ENCODE measurements at places on chromosomes 4 and X.

- DNase-seq = peak; percentile 62
Observed at GRCh38 chr4:41882625-41883347, 52.4 kb upstream of the TMEM33 start.

DNA sequence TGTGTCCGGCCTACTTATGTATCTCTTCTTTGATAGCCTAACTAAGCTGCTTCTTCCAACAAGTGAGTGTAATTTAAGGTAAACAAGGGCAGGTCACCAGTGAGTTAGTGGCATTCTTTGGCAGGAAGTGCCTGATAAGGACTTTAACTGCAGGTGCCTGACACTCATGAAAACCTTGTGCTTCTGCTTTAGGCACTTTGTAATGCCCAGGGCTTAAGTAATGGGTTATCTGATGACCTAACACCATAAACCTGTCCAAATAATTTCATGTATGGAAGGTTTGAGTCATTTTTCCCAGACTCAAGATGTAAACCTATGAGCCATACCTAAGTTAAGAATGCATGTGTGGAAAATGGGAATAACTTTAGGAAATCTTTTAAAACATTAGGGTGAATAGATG lies 43.0 kb downstream of the BCOR start:
- no peak for DNase-seq

- DNase-seq = no peak
Observed at GRCh38 chr4:113147498-113148111, 98.2 kb downstream of the ANK2 start.

- no peak for DNase-seq
Observed at GRCh38 chr4:70713453-70714078, 8.2 kb upstream of the RUFY3 start.

DNA sequence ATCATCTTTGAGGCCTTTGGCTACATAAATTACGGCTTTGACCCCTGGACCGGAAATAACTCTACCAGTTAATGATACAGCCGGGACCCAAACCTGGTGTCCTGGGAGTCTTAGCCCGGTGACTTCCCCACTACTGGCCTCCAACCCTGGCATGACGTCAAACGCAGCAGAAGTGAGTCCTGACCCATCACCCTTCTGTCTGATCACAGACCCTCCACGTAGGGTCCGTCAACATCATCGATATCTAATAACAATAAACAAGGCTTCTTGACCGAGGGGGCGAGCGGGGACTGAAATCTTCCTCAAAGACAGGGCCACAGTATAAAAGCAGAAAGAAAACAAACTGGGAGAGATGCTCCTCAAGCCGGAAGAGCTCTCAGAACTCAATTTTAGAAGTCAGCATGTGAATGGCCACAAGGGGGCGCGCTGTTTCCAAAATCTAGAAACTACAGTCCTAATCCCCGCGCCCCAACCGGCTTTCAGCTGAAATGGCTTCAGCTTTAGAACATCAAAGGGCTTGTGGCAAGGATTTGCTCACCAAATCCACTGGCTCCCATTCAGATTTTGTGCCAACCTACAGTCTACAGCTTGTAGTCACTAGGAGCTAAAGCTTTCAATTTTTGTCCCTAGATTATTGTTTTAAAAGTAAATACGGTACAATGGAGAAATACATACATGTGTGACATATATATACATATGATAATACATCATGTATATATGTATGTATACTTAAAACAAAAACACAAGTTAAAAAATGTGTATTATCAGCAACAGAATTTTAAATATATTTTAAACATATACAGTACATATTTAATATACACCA lies 46.4 kb upstream of the ENPP6 start:
- peak; percentile 69 for DNase-seq

DNA sequence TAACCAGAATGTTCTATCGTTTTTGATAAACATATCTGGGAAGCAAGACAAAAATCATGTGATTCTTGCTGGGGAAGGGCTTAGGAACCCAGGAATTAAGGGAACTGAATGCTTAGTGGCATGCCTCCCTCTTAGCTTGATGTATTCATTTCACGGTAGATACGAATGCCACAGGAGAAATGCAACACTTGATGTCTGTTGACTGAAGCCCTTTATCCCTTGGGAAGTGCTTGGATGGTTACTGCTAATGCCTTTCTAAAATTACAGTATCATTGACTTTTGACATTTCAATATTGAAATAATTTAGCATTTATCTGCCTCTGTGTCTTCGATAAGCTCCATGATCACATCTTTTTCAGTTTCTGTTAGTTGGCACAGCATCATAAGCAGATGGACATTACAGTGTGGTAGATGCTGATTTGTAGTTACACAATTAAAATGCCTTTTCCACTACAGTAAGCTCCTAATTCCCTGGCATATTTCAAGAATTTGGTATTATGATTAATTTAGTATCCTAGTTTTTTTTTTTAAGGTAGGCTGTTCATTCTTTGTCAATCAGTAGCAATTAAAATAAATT lies 226.7 kb downstream of the ARHGAP10 start:
- DNase-seq = no peak

- DNase-seq = no peak
Observed at GRCh38 chr4:99852199-99852749, 35.6 kb downstream of the DAPP1 start.

DNA sequence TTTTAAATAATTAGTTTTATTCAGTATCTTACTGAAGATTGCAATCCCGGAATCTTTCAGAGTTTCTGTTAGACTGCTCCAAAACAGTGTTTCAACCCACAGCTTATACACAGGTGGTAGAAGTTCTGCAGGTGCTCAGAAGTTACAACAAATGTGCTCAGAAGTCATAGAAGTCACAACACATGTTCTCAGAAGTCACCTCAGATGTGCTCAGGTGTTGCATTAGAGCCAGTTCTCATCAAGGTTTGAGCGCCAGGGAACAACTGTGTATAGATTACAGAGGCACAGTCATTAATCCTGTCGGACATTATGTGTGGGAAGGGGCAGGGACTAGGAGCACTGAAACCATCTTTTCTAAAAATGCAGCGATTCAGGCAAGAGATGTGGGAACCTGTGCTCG lies 124.5 kb downstream of the ARSF start:
- DNase-seq = no peak

GRCh38 chr4:165006456-165006855 lies 25.3 kb upstream of the TRIM60 start:
- DNase-seq = peak; percentile 25

DNA sequence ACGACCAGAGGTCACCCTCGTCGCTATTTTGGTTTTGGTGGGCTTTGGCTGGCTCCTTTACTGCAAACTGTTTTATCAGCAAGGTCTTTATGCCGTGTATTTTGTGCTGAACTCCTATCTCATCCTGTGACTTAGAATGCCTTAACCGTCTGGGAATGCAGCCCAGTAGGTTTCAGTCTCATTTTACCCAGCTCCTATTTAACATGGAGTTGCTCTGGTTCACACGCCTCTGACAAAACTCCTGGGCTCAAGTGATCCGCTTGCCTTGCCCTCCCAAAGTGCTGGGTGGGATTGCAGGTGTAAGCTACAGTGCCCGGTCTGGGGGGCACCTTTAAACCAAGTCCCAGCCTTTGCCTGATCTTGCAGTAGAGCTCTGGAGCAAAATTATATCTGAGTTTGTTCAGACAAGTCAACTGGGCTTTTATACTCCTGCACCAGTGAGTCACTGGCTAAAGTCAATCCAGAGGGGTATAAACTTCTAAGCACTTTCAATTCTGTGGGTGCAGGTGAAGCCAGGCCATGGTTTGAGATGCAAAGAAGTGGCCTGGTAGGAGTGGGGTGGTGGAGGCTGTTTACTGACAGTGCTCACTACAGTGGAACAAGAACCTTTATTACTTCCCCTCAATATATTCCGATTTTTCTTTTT lies 50.2 kb downstream of the MGST2 start:
- DNase-seq = no peak

DNA sequence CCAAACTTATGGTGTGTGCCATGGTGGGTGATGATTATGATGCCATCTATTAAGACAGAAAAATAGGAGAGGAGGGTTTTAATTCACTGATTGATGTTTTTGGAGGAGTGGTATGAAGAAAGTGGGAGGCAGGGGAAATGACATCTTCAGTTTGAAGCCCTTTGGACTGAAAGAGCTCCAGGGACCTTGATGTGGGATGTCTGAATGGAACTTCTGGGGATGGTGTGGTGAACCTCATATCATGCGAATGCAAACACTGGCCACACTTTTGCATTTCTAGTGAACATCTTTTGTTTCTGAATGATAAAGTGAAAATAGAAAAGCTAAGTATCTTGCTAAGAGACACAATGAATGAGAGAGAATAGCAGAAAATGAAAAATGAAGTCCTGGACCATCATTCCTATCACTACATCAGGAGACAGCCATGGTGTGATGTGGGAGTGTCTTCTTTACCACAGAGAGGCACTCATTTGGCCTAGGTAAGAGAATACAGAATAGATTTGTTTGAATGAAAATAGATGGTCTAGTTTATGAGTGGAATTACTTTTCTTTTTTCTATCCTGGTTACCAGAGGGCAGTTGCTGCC lies 123.5 kb downstream of the ZNF827 start:
- DNase-seq = no peak

GRCh38 chr4:26084414-26084813 lies 170.4 kb downstream of the SMIM20 start:
- DNase-seq = no peak

DNA sequence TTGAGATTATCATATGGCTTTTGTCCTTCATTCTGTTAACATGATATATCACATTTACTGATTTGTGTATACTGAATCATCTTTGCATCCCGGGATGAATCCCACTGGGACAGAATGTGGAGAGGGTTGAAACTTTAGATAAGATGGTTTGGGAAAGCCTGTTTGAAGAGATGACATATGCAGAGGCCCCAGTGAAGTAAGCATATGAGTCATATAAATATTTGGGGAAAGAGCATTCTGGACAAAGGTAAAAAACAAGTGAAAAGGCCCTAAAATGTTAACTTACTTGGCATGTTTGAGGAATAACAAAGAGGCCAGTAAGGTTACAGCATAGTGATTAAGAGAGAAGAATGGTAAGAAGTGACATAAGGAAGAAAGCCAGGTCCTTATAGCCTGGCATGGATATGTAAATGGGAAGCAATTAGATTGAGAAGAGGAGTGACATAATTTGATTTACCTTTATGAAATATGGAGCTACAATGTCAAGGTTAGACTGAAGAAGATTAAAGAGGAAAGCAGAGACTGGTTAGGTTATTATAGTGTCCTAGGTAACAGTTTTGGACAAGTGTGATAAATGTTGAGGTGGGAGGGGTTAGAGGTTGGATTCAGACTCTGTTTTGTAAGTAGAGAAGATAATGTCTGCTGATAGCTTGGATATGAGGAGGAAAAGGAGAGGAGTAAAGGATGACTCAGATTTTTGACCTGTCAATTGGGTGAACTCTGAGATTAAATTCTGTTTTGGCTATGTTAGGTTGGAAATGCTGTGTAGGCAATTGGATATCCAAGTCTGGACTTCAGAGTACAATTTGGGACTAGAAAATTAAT lies 54.6 kb upstream of the DRP2 start:
- DNase-seq = no peak

- DNase-seq = no peak
Observed at GRCh38 chrX:39451046-39451445, 646.7 kb downstream of the BCOR start.

DNA sequence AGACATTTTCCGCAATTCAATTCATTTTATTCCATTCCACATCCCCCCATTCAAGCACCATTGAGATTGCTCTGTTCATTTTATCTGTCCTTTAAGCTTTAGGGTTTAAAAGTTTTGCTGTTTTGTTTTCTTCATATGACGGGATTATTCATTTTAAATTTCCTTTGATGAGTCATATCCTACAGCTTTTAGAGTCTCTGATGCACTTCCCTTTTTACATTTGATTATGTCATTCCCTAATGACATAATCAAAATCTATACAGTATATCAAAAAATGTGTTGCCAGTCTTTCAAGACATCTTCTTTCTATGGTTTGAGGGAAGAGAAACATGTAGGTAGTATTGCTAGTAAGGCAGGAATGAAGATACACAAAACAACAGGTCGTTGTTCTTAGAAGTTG lies 456.3 kb downstream of the PDGFC start:
- no peak for DNase-seq

- DNase-seq = no peak
Observed at GRCh38 chrX:22134681-22135080, 102.6 kb downstream of the PHEX start.

DNA sequence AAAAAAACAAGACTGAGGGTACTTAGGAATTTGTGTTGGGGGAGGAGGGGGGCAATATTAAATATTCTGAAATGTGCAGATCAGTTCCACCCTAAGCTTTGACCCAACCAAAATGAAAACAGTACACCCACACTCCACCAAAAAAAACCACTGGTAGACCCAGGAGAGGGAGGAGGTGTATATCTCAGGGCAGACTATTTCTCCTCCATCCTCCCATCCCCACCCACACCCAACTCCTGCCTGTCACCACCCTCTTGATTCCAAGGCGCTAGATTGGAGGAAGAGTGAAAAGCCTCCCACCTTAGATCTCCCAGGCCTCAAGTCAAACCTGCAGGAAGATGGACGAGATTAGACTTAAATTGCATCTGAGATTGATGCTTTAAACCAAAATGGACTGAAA lies 76.6 kb upstream of the SRD5A3 start:
- DNase-seq = no peak

DNA sequence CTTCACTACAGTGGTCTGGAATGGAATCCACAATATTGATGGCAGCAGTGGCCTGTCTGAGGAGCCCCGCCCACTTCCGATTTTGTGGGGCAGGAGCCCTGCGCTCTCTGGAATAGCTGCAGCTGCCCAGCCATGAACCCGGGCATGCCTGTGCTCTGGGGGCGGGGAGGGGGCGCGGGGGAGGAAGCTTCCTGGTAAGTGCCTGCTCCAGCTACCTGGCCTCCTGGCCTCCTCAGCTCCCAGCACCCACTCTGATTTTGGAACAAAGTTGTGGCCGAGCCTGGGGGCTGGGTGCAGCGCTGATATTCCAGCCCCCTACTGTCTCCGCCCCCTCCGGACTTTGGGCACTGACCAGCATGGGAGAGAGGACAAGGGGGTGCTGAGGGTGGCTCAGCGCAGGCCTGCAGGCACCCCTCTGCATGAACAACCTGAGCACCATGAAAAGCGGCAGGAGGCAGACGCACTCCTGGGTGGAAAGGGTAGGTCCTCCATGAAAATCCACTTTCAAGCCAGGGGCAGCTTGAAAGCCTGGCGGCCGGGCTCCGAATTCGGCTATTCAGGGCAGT lies 972.7 kb upstream of the AGA start:
- DNase-seq = no peak

- DNase-seq = no peak
Observed at GRCh38 chrX:63919081-63919480, 134.1 kb upstream of the ARHGEF9 start.

DNA sequence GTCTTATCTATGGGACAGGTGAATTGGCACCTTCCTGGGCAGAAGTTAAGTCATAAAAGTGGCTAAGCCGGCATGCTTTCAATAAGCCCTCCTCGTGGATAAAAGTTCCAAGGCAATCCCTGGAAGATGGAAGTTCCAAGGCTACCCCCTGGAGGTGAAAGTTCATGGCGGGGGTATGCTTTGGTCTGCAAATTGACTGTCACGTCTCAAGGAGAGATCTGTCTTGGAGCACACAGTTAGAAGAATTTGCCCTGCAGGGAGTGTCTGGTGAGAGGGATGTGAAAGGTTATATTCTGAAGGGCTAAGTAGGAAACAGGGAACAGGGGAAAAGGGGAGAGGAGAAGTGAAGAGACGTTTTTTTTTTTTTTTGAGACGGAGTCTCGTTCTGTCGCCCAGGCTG lies 26.2 kb upstream of the GPR173 start:
- DNase-seq = no peak
